Cerebellar nuclear complex (tissue), 1 donor: ENCODE measurements at places on chromosomes 4 and X.
A peak's percentile ranks its signal among the peaks of the same experiment; 100 is the strongest.

DNA sequence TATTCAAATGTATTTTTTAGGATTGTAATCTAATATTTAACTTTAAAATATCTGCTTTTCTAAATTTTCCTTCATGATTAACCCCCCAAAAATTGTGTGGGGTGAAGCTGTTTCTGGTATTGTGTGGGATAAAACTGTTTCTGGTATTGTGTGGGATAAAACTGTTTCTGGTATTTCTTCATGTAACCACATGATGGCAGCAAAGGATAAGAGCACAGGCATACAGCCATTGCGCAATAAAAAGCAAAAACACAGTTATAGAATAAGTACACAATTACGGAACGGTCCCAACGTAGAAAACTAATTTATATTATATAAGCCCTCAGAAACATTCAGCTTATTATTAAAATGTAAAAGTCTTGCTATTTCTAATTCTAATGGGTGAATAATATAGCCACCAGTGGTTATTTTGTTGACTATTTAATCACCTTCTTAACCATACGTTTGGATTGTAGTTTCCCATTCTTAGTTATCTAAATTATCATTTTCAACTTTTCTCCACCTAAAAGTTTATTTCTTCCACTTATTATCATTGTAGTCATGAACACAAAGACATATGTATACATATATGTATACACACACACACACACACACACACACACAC is 333.9 kb upstream of the FSTL5 start:
- no peak for DNase-seq

GRCh38 chr4:8473920-8474590 is 33.5 kb downstream of the TRMT44 start:
- no peak for DNase-seq

DNA sequence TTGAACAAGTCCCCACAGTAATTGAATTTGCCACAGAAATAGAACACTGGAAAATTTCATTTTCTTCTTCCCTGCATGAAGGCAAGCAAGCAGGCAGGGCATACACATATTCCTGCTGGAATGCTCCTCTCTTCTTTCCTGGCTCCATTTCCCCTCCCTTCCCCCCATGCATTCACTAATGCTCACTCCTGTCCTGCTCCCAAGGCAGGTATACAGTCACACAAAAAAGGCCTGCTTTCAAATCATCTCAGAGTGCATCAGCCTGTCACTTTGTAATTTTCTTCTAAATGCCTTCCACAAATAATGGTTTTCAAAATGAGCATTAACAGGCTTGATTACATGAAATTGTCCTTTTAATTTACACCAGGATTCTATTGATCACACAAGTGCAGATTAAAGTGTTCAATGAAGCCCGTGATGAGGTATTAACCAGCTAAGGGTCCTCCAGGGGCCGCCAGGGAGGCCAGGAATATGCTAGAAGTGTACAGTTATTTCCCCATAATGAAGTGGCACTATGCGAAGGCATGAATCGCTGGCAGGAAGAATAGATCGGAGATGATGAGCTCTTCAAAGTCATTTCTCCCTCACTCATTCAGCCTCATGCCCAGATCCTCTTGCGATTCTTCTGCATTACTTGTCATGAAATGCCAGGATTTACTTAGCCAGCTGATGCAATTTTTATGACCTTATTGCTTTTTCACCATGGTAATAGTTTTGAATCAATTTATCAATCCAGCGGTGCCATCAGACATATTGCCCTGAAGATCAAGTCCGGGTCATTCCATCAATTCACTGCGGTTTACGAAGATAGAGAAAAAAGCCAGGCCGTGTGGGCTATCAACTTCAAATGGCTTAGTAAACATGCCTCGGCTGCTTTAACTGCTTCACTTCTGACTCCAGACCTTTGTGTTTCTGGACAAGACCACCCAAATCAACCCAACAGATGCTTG is 243.5 kb downstream of the GPAT3 start:
- DNase-seq: no peak

- peak; percentile 63 for DNase-seq
Measured at GRCh38 chrX:24054182-24055042, at the start of gene EIF2S3. EIF2S3 (plus strand) TSS chrX:24054956; CDS start chrX:24054969, 13 bp downstream.

DNA sequence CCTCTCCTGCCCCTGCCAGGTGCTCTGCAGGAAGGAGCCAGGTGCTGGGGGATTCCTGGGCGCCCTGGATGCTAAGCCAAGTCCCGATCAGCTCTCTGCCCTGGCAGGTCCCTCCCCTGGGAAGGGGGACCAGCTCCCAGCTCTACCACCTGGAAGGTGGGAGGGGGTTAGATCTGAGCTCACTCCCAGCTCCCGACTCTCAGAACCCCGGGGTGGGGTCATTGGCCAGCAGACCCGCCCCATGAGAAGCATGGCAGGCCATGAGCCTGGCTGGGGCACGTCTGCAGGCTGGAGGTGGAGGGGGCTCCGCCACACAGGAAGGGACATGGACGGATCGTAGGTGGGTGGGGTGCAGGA is 83.4 kb upstream of the NKX1-1 start:
- no peak for DNase-seq

DNA sequence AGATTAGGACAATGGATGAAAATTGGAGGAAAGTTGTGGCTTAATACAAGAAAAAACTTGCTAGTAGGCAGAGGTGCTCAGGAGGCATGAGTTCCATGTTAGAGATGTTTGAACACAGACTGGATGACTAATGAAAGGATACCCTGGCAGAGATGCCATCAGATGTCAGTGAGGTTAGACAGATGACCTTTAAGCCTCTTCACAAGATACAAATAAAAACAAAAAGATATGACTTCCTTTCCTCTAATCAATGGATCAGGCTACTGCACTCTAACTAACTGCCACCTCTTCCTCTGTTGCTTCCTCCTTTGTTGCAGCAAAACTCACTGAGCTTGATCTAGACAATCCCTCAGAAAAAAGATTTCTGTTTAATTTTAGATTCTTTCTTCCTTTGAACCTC is 14.7 kb downstream of the STAP1 start:
- DNase-seq: no peak

- no peak for DNase-seq
Measured at GRCh38 chr4:76752861-76753501, 145.0 kb downstream of the SOWAHB start.

DNA sequence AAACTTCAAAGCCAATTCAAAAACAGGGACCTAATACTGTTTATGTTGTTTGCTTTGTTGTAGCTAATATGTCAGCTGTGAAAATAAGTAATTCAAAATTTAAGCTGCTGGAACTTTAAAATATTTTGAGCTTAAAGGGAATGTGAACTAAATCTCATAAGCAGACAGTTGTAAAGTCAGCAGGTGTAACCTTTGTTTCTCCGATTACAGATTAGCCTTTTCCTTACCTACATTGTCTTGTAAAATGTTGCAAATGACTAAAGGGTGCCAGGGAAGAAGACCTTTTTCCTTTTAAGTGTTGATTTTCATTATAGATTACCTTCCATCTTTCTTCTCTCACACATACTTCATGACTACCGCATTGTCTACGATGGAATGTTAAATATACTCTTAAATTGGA is 405.1 kb downstream of the KCNIP4 start:
- DNase-seq: no peak

DNA sequence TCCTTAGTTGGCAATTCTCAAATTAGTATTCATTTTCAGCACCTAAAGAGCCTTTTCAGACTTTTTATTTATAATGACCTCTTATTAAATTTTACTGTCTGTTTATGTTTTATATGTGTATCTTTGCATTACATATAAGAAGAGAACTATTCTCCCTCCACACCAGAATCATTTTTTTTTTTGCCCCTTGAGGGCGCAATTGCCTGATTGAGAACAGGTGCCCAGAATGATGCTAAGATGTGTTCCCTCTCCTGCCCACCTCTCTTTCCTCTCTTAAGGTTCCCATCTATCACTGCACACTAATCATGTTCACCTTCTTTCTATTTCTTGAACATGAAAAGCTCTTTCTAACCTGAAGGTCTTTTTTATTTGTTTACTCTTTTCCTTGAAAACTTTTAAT is 44.2 kb upstream of the ADAM29 start:
- no peak for DNase-seq

DNA sequence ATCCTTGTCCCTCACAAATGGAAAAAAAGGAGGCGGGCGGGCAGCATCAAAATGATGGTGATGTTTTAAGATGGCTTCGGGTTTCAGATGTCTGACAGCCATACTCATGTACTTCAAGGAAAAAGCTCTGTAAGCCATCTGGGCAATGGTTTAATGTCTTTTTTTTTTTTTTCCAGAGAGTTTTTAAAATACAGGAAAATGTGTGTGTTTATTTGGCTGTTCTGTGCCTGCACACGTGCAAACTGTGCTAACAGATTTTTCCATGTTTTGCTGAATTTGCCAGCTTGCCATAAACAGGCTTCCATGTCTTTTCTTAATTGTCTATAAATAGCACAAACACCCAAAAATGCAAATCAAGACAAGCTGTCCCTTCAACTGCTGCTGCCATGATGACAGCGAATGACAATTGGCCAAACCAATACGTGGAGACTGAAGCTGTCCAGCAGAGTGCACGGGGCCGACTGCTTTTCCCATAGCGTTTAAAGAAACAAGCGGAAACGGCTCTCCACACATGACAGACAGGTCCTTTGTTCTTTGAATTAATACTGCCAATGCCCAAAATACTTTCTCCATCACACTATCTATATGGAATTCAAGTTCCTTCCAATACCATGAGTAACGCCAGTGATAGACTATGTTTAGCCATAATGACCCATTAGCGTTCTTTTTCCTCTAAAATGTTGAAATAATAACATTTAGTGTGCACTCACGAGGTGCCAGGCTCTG is 35.7 kb downstream of the AFAP1 start:
- DNase-seq: no peak

- DNase-seq: no peak
Measured at GRCh38 chr4:101238706-101239105, 108.6 kb downstream of the PPP3CA start.

GRCh38 chrX:38881727-38882126 is 80.5 kb downstream of the MID1IP1 start:
- DNase-seq: no peak

- no peak for DNase-seq
Measured at GRCh38 chr4:7985891-7986441, 46.3 kb upstream of the AFAP1 start.

- peak; percentile 13 for DNase-seq
Measured at GRCh38 chr4:21469438-21470300, 478.9 kb downstream of the KCNIP4 start.
